Pons (tissue), 1 donor: ENCODE measurements at places on chromosomes 5 and 9.
A peak's percentile ranks its signal among the peaks of the same experiment; 100 is the strongest.

- no peak for DNase-seq
Measured at GRCh38 chr9:113525831-113526230, 62.3 kb downstream of the RGS3 start.

- DNase-seq, result peak; percentile 25
Measured at GRCh38 chr9:128553728-128554127, 1.3 kb downstream of the SPTAN1 start.

DNA sequence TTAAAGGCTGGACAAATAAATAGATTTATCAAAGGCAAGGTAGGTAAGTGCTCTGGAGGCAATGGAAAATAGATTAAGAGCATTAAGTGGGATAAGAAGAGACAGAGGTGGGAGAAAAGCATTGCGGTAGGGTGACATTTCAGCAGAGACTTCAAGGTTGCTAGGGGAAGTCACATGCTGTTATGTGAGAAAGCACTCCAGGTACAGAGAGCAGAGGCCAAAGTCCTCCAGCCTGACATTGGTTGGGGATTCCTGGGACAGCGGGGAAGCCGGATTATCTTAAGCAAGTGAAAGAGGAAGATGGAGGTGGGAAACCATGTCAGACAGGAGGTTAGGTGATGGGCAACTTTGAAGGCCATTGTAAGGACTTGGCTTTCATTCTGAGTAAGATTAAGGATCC is 1222.9 kb downstream of the PTPRD start:
- DNase-seq, result no peak

GRCh38 chr9:76394960-76395252 is 680 bp upstream of the RFK start:
- DNase-seq, result peak; percentile 78

DNA sequence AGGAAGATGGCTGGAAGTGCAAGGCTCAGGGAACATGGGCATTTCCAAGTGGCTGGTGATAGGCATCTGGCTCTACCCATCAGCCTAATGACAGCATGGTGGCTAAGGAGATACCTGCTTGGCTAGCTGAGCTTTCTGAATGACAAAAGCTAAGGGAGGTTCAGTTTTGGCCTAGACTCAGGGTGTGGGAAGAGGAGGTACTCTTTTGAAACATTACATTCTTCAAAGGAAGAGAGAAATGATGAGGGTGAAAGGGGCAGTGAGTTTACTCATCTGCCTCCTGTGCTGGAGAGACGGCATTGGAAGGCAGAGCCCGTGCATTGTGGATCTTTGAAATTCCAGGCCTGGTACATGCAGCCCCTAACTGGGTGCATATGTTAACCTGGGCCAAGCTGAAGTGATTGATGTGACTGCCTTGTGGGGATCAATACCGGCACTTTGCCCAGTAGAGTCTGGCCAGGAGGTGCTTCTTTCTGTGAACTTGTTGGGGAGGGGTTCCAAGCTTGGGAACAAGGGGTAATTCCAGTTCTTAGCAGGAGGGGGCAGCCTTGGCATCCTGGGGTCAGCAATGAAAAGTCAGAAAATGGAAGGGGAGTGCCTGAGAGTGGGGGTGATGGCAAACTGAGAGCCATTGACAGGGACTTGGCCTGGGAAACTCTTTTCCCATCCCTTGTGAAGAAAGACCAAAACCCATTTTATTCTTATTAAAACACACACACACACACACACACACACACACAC is 108.6 kb downstream of the ACER2 start:
- DNase-seq, result no peak

DNA sequence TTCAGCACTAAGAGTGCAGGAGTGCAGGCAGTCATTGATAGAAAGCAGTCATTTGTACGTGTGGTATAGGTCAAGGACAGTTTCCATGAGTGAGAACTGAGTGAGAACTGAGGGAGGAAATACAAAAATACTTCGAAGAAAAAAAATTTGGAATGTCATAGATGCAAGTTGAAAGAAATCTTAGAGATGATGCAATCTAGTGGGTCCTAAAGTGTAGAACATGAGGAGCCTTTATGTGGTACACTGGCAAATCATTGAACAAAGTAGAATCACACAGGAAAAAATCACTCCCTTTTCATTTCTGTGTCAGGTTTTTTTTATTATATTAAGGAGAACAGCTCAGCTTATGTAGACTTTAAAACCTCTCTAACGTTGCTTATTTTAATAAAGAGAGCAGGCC is 26.4 kb upstream of the SLC1A1 start:
- DNase-seq, result no peak

DNA sequence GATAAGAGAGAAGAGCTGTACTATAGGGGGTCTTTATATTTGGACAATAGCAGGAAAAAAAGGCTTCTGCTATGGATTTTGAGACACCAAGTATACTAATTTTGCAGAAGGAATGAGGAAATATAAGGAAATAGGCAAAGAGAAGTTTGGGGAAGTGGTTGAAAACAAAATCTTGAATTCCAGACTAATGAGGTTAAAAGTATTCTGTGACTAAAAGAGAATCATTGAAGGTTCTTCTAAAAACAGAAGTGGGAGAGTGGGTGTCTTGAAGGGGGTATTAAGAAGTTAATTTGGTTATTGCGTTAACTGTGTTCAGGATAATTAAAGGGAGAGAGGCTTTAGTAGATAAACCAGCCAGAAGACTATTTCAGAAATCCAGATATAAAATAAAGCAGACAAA is 148.7 kb downstream of the RFK start:
- DNase-seq, result no peak

GRCh38 chr5:103743421-103743820 is 180.8 kb upstream of the NUDT12 start:
- DNase-seq, result no peak

GRCh38 chr5:36876965-36877666 is 547 bp downstream of the NIPBL start:
- DNase-seq, result peak; percentile 72

GRCh38 chr5:167652690-167653089 is 638.8 kb upstream of the WWC1 start:
- no peak for DNase-seq

DNA sequence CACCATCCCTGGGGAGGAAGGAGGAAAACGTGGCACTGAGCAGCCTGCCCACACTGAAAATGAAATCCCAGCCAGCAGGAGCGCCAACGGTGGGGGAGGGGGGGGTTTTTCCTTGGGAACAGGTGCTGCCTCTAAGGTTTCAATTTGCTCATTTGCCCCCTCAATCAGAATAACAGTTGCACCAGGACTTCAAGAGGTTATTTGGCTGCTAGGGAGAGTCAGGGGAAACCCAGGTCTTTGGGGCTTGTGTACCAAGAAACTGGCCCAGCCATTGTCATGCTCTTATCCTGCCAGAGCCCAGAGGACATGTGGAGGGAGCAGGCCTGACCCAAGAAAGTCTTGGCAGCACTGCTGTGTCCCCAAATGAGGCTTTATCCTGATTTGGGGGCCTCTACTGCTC is 66.5 kb downstream of the NDFIP1 start:
- no peak for DNase-seq

DNA sequence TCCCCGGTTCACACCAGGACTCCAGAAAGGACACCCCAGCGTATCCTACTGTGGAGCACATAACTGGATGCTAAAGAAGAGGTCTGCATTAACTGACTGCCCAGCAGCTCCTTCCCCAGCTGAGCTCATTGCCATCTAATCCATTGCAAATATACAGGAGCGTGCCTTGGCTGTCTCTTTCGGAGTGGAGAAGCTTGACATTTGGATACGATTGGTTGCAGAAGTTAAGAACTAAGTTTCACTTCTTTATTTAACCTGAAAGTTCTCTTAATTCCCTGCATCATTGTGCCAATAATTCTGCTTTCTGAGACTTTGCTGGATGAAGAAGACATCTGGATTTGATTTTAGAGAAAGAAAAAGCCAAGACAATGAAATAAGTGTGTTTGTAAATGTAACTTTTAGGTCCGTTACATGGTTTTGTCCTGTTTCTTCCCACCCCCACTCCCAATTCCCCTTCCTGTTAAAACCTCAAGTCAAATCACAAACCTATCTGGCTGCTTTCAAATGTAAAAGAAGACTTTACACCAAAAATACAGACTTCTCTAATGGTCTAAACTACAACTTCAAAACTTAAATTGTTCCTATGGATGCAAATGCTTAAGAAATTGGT is 33.9 kb downstream of the TAS2R1 start:
- no peak for DNase-seq

DNA sequence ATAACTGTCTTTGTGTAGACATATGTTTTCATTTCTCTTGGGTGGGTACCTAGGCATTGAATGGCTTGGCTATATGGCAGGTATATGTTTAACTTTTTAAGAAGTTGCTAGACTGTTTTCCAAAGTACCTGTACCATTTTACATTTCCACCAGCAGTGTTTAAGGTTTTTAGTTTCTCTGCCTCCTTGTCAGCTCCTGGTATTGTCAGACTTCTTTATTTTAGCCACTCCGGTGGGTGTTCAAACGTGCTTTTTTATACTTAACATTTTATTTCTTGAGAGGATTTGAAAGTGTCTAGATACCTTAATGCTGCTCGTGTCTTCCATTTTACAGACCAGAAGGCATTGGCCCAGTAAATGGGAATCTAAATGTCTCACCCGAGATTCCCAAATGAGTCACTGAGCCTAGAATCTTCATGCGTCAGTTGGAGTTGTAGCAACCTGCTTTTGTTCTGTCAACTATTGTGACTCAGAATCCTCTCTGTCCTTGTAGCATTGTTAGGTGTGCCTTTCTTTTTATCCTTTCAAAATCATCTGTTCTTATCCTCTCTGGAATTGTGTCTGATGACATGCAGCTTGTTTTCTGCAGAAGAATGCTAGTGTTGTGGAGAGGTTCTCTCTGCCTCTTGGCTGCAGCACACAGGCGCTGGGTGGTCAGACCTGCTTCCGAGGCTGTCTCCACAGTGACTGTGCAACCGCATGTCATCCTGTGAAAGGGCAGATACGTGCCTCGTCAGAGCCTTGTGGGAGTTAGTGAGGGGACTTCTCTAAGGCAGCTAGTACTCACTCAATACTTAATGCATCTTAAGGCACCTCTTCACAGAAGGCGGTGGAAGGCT is 291.8 kb downstream of the AOPEP start:
- peak; percentile 80 for DNase-seq
